Activated naive CD4-positive, alpha-beta T cell (primary cell): ENCODE measurements at places on chromosomes 3 and 15.

GRCh38 chr3:144275005-144275404 is 303.4 kb downstream of the DIPK2A start:
- no peak for DNase-seq

- DNase-seq, result no peak
These were observed 17.3 kb downstream of the HDAC11 start for GRCh38 chr3:13497386-13497785.

- DNase-seq, result no peak
These were observed 92.2 kb downstream of the LRTM1 start for GRCh38 chr3:54835701-54836100.

GRCh38 chr15:70147178-70147760 is 49.6 kb upstream of the TLE3 start:
- no peak for DNase-seq

DNA sequence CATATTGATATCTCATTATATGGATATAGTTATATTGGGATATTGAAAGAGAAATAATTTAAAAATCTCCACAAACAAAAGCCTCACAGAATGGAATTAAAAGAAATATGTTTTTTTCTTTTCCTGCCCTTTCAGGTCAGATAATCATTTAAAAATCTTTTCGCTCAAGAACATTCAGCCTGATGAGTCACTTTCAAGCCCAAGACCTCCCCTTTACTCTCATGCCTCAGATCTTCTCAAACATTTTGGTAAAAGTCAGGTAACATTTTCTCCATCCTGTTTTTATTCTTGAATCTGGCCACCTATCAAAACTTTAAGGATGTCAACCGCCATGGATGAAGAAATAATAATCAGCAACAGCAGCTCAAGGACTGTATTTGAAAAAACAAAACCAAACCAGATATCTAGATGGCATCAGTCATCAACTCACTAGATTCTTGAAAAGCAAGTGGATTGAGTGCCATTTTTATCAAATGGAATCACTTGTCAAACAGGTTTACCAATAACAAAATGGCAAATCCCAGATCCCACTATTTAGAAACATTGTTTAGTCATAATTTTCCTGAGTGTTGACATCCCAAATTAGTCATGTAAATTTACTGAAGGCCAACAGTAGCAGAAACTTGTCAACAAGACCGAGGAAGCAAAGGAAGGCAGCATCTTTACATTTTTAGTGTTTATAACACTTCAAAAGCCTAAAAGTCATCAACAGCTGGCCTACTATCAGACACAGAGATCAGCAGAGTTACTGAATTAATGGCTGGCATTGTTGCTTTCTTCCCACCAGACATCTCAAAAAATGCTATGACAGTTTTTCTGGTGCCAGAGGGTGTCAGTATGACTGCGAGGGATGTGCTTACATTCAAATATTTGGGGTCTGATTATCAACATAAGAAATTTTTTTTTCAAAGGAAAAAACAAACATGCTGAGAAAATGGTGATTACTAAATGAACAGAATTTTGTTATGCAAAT is 444.7 kb downstream of the MAGI1 start:
- no peak for DNase-seq

GRCh38 chr3:81947359-81947758 is 185.9 kb upstream of the GBE1 start:
- DNase-seq, result no peak

DNA sequence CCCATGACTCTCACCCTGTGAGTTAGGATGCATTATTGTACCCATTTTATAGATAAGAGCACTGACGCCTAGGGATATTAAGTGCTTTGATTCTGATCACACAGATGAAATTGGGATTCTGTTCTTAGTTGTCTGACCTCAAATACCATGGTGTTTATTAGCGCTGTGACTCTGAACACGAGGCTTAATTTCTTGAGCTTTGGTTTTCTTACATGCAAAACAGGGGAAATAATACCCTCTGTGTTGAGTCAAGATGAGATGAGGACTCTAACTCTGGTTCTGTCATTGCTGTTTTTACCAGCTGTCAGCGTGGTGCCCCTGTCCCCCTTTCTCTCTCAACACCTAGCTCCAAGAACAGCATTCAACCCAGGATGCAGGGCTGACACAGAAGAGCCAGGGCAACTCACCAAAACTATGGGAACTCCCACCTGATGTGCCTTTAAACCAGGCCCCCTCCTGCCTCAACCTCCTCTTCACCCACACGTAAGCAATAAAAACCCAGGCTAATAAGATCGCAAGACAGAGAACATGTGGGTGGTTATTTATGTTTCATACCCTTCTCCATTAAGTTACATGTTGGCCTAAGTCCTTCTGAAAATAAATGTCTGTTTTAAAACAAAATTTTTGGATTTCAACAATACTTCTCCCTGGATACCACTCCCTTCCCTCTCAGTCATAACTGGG is 100.1 kb upstream of the SPATA12 start:
- no peak for DNase-seq

DNA sequence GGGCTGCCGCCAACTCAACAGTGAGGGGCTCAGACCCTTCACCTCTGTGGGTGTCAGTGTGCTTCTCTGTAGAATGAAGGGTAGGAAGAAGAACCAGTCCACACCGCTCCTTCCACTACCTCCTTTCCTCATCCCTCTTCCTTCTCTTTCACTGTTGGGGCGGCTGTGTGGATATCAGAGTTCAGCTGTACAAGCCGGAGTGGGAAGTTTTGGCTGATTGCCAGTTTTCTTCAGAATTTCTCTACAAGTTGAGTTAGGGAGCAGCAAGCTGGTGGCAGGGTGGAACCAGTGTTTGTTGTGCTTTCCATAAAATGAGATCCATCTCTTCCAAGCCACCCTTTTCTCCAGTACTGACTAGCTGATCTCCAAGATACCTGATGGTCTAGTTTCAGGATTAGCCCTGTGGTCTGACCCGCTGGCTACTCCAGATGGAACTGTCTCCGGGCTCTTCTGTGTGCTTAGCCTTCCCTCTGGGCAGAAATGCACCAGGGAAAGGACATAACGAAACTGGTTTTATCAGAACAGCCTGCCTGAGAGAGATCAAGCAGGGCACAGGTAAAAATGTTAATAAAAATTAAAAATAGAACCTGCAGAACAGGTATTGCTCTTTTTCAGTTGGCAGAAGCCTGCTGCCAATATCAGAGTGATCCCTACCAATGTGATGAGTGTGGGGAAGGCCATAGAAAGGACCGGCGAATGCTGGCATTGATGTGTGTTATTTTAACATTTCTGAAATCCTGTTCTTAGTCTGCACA is 169.9 kb upstream of the TSC22D2 start:
- DNase-seq, result no peak

GRCh38 chr15:39025321-39025720 is 460.7 kb upstream of the RASGRP1 start:
- DNase-seq, result no peak

DNA sequence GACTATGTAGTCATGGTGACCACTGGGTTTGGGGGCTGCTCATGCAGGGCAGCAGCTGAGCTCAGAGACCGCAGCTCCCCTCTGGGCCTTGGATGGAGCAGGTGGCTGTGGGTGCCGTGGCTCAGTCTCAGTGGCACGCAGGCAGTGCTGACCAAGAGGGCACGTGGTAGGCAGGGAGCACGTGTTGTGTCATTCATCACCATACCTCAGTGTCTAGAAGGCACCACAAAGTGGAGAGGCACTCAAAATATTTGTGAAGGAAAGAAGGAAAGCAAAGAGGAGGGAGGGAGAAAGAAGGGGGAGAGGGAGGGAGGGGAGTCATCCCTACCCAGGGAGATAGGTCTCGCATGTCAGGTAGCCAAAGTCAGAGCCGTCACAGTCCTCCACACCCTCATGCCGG is 26.1 kb downstream of the EAF1 start:
- no peak for DNase-seq

DNA sequence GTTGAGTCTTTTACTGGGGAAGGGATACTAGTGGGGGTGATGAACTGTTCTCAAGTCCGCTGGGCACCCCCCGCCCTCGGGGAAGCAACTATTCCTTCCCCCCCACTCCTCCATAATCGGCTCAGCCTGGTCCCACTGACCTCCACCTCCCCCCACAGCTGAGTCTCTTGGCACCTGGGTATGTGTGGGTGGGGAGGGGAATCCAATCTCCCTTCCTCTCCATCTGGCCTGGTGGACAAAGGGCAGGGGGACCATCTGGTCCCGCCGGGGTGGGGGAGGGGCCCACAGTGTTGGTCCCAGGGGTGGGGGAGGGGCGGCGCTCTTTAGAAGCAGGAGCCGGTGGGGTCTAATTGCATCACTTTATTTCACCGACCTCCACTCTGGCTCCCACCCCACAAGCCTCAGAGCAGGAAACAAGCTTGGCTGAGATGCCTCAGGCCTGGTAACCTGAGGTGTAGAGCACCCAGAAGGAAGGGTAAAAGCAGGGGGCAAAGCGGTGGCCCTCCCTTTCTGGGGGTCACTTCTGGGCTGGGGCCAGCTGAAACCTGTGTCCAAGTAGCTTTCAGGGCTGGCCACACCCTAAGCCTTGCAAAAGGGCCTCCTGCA is 1.0 kb upstream of the PCBP4 start:
- DNase-seq, result no peak

DNA sequence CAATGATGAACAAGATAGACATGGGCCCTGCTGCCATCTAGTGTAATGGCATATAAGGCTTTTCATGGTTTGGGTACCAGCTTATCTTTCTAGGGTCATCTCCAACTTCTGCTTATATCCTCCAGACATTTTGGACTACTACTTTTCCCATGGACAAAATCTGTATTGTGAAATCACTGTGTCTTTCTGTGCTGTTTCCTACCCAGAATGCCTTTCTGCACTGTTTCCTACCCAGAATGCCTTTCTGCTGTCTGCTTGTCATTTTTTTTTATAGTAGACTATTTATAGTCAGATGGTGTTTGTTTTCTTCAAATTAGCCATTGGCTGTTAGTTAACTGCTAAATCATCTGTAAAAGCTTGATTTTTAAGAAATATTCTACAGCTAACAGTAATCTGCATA is 20.1 kb downstream of the VPS8 start:
- no peak for DNase-seq

GRCh38 chr3:137845194-137845593 is 81.1 kb downstream of the SOX14 start:
- no peak for DNase-seq

DNA sequence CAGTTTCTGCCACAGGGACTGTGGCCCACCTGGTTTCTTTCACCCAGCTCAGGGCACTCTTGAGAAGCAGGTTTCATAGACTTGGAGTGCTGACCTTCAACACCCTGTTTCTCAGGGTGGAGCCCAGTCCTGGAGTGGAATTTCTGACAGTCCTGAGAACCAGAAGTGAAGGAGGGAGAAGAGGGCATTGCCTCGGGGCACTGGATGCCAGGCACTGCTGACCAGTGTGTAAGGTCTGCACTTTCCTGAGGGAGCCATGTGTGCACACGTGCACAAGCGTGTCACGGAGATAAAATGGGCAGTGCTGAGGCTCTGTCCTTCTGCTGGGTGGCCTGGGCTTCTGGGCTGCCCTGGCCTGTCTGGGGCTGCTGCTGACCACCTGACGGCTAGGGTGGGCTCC is 118.5 kb downstream of the SEC22A start:
- no peak for DNase-seq

DNA sequence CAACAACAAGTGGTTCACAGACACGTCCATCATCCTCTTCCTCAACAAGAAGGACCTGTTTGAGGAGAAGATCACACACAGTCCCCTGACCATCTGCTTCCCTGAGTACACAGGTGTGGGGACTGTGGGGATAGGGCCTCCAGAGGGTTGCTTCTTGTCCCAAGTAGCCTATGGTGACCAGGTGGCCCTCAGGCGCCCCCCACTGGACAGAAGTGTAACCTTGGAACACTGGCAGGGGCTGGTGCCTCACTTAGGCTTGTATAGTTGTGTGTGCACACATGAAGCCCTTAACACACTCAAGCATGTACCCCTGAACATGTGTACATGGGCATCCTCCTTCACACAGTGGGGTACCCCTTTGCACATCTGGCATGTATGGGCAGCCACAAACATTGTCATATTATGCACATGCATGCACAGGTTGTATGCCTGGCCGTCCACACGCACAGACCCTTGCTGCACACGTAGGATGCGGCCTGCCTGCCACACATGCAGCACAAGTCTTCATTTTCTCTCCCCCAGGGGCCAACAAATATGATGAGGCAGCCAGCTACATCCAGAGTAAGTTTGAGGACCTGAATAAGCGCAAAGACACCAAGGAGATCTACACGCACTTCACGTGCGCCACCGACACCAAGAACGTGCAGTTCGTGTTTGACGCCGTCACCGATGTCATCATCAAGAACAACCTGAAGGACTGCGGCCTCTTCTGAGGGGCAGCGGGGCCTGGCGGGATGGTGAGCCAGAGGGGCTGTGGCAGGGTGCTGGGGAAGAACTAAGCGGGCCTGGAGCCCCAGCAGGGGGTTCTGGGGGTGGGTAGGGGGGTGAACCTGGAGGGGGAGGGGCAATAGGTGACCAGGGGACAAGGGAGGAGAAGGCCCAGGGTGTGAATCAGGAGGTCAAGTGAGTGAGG is 11.7 kb upstream of the SEMA3B start:
- no peak for DNase-seq

DNA sequence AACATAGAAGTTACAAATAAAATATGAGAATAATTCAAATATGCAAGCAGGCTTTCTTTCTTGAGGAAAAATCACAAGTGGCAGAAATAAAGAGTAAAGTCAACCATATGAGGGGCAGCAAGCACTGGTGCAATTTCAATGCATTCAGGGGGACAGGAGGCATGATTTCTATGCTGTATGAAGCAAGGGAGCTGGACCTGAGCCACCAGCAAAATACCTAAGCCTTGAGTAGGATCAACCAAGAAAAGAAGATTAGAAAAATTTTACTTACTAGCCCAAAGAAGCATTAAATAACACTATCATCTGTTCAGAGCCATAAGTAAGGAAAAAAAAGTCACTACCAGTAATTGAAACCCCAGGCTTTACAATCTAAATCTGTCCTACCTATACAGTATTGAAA is 6.3 kb downstream of the ADGRG7 start:
- no peak for DNase-seq

GRCh38 chr3:104106276-104106675 is 1260.4 kb upstream of the ALCAM start:
- DNase-seq, result no peak

DNA sequence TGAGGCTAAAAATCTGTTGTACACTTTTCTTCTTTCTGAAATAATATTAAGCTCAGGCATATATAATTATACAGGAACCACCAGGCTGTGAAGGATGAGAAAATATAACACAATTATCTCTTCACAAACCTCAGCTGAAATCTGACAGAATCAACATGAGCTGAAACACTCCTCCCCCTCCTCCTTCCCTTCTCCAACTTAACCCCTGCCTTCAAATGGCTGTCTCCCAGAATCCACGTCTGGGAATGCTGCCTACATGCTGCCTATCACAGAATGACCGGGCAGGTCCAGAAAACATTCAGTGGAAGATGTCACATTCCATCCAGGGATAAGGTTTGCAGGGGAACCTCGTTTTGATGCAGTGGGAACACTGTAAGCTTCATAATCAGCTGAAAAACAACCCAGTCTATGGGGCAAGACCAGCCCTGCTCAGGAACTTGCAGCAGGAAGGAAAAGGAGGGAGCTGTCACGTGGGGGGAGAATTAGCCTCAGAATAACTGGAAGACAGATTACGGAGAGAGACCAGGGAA is 44.0 kb upstream of the SEMA6D start:
- no peak for DNase-seq
